ENCODE measurements at places on chromosomes 6 and 20. TPM values are rescaled to one million over a fixed set of nuclear protein-coding genes. Genes with fewer than 3 reads are reported as not detected.
A peak's percentile ranks its signal among the peaks of the same experiment; 100 is the strongest.

PRPH2 gene
- not detected for total RNA-seq

DNA sequence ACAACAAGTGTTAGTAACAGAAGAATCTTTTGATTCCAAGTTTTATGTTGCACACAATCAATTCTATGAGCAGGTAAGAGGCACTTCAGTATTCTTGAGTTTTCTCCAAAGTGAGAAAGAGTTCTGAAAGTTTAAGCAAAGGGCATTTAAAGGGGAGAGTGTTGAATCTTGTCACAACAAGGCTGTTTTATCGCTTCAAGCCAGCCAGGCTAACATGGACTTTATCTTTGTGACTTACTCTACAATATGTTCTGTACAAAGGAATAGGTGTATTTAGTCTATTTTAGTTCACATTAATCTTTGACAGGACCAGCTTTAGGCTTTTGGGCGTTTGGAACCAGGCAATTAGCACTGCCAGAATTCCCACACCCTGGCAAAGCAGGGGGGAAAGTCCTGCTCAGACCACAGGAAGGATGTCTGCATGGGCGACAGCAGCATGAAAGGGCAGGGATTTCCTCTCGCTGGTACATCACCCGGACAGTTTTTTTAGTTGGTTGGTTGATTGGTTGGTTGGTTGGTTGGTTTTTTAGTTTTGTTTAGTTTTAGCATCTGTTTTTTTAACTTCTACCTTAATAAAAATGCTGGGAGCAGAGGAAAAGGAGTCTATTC, 395.4 kb upstream of the SOX4 start:
- DNase-seq: no peak

DNA sequence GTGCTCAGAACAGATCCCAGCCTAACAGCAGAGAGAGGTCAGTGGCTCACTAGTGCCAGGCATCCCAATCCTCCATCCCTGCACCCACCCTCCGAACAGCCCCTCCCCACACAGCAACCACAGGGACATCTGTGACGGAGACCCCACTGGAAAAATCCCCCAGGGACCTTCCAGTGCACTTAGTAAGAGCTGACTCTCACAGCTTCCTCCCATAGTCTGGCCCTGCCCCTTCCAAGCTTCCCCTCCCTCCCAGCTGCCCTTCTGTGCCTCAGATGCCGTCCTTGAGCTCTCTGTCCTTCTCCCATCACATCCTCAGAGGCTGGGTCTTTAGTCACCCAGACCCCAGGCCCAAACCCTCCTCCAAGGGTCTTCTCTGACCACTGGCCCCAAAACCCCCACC, 9.7 kb upstream of the THBS2 start:
- DNase-seq: no peak

GRCh38 chr20:54494303-54495006, 19.1 kb downstream of the DOK5 start:
- no peak for DNase-seq

- DNase-seq: peak; percentile 72
Measured at GRCh38 chr6:85464722-85465150, 14.9 kb downstream of the NT5E start.

GPR6 gene
- not detected for total RNA-seq

B3GAT2 gene
- total RNA-seq: not detected

HSPA1L gene
- total RNA-seq: 2.0 TPM

MUC21 gene
- not detected for total RNA-seq

Measured in Caki2 (cell line).